ENCODE measurements at places on chromosomes 11 and 22.

GRCh38 chr11:20213790-20214189 lies 53.5 kb upstream of the DBX1 start:
- DNase-seq: no peak

DNA sequence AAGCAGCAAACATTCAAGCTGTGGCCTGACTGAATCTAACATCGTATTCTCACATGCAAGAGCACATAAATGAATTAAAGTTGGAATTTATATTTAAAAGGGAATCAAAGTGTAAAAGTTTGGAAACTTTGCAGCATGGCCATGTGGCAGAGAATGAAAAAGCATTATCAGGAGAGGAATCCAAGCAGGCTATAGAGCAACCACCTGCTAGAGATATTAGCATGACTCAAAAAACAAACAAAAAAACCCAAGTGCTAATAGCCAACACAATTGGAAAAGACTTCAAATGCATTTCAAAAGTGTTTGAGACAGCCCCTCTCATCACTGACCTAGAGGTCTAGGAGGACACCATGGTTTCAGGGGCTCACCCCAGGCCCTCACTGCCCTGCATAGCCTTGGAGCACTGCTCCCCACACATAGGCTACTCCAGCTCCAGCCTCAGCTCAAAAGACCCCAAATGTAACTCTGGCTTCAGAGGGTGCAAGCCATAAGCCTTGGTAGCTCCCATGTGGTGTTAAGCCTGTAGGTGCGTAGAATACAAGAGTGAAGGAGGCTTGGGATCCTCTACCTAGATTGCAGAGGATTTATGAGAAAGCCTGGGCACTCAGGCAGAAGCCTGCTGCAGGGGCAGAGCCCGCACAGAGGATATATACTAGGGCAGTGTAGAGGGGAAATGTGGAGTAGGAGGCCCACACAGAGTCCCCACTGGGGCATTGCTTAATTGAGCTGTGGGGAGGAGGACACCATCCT lies 1.7 kb upstream of the KRTAP5-7 start:
- no peak for DNase-seq

DNA sequence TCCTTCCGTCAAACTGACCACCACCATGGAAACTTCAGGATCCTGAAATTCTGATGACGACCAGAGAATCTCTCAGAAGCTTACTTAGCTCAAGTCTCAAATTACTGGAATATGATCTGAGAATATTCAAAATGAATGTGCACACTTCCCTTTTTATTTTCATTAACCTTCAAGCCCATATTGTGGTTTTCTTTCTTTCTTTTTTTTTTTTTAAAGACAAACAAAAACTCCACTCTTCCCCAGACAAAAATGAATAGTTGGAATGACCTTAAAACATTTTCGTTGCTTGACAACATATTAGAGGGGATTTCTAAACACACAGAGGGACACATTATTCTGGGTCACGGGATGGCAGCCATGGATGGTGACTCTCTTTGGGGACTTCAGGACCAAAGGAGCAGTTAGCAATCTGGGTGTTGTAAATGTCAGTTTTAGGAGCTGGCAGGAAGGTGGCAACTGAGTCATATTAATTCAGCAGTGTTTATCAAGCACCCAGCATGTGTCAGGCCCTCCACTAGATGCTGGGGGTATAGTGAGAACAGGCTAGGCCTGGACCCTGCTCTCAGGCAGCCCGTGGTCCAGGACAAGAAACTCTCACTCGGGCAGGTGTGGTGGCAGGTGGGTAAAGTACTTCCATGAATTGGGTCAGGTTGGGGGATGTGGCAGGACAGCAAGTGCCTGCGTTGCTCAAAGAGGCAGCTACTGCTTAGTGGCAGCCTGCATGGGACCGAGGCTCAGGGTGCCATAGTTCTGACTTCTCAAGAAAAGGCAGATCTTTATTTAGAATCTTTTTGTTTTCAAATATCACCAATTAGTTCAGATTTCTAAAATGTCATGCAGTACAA lies 126.1 kb downstream of the HIPK3 start:
- peak; percentile 63 for DNase-seq

DNA sequence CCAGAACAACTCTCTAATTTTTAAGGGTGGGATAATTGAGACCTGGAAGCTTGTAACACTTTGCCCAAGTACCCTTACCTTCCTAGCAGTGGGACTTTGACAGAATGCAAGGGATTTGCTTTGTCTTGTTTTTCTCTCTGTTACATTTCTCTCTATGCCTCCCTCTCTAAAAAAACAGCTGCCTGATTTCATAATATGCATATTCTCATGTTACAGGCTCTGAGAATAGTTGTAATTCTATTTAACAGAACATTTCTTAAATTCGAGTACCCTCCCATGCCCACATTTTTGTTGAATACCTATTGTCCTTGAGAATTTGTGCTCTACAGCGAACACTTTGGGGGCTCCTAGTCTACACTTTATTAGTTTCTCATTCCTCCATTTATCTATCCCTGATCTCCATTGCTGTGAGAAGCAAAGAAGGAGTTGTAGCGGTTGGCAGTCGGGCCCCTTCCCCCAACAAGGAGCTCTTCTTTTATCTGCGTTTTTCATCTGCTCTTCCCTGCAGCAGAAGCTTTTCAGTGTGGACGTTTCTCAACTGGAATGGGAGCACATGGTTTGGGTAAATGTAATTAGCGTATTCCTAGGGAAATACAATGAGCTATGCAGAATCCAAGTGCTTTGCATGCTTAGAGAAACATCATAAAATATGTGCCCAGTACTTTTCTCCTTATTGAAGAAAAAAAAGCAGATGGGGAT lies 117.7 kb upstream of the CCDC90B start:
- DNase-seq: peak; percentile 3

- no peak for DNase-seq
Observed at GRCh38 chr11:30203850-30204249, 27.0 kb upstream of the FSHB start.

GRCh38 chr22:31639436-31640039 lies 22.5 kb downstream of the PISD start:
- no peak for DNase-seq

GRCh38 chr11:19284881-19285280 lies 44.1 kb upstream of the E2F8 start:
- DNase-seq: no peak

- DNase-seq: no peak
Observed at GRCh38 chr11:67285541-67286498, 3.3 kb upstream of the ANKRD13D start.
